NCI-H1417 treated with DMSO at 0.1 percent for 48 hours (cell line): ENCODE measurements at places on chromosomes 11 and 22.

DNA sequence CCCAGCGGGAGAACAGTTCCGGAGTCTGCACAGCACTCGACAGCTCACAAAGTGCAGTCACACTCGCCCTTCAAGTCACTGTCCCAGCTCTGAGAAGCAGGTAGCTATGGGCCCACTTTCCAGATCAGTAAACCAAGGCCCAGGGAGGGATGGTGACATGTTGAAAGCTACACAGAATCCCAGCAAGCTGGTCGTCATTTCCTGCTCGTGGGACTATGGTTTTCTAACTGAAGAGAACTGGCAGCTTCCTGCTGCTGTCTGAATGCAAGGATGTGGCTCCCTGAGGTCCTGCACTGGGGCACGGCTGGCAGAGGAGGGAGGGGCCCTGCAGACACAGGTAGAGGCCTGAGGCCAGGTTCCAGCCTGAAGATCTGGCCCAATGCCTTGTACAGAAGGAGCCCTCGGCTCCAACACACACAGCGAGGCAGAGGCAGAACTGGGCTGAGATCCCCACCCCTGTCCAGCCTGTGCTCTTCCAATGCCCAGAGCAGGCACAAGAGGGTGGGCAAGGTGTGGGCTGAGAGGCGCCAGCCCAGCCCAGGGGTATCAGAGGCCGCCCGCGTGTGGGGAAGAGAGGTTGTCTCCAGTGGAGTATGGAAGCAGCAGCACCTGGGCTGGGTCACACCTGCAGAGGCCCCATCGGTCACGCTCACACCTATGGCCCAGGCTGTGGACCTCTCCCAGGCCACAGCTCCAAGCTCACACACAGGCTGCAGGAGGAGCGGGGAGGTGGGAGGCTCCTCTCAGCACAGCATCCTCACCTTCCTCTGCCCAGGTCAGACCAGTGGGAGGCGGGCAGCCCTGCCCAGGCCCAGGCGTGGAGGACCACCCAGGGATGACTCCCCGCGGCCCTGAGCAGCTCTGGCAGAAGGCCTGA is 119.2 kb downstream of the PHF21B start:
- no peak for DNase-seq

DNA sequence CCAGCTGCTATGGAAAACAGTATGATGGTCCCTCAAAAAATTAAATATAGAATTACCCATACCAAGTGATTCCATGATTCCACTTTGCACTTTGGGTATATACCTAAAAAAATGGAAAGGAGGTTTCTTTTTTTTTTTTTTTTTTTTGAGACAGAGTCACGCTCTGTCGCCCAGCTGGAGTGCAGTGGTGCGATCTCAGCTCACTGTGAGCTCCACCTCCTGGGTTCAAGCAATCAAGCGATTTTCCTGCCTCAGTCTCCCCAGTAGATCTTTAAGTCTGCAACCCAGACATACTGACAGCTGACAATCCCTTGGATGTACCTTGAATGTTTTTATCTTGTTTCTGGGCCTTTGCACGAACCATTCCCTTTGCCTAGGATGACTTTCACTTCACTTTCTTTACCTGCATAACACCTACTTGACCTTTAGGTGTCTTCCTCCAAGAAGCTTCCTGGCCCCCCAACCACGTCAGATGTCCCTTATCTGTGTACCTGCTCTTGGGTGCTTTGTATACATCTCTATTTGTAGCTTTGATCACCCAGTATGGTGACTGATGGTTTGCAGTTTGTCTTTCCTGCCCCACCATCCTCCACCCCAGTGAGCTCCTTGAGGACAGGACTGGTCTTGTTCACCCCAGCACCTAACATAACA is 11.6 kb downstream of the UCP3 start:
- no peak for DNase-seq

DNA sequence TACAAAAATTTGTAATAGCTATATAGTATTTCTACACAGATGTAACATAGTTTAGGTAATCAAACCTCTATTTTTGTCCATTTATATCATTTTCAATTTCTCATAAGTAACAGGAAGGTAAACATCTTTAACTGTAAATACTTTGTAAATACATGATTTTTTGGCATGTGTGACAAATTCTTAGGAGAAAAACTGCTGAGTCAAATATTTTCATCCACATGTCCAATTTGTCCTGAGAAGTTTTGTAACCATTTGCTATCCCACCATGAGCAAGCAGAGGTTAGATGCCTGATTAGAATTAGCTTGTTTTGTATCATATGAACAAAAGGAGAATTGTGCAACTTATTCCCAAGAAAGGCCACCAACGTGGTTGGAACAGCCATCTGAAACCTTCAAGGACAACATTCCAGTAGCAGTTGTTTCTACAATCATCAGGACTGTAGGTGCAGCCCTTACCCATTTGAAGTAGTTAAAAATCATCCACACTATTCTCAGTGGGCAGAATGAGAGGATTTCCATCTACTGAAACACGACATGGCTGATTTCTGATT is 139.6 kb upstream of the MPPED2 start:
- DNase-seq, result no peak

GRCh38 chr11:70146299-70146698 is 56.8 kb upstream of the FADD start:
- DNase-seq, result no peak

DNA sequence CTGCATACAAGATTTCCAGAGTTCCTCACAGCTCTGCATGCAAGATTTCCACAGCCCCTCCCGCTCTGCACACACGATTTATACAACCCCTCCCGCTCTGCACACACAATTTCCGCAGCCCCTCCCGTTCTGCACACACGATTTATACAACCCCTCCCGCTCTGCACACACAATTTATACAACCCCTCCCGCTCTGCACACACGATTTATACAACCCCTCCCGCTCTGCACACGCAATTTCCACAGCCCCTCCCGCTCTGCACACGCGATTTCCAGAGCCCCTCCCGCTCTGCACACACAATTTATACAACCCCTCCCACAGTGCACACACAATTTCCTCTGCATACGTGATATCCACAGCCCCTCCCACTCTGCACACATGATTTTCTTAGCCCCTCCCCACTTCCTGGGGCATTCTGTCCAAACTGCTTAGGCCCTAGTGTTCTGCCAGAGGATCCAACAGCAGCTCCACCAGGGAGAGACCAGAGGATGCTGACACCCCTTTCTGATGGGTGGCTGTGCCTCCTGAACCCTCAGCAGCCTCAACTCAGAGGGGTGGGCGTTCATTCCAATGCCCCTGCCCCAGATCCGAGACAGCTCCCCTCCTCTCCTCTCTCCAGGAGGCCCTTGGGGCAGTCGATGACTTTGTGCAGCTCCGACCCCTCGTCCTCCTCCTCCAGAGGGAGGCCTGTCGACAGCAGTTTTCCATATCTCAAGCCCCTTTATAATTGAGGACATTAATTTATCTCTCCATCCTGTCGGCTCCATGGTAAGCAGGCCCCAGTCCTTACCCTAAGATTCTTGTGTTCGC is 671.7 kb downstream of the BRD1 start:
- DNase-seq, result no peak
